MCF 10A (cell line): ENCODE measurements at places on chromosomes 7 and 10. TPM values are rescaled to one million over a fixed set of nuclear protein-coding genes. Genes with fewer than 3 reads are reported as not detected.
A peak's percentile ranks its signal among the peaks of the same experiment; 100 is the strongest.

Gene TLX1
- total RNA-seq: not detected in 2 replicates

Gene TRIM50
- not detected in 2 replicates for total RNA-seq

Gene SEMA3C
- 91.0 and 140 TPM in 2 replicates for total RNA-seq

Gene RBP3
- total RNA-seq: not detected in 2 replicates

Gene AKR1E2
- total RNA-seq: 0.29 TPM in 1 of 2 replicates, not detected in the other

Gene NAT16
- total RNA-seq: not detected in 2 replicates

Gene TECTB
- total RNA-seq: not detected in 2 replicates

GRCh38 chr7:150407588-150408392 is 28.7 kb downstream of the ZNF775 start:
- no peaks in the 10 kb centered on the region for H3K27me3 ChIP-seq
- H3K36me3 ChIP-seq: no peaks in the 10 kb centered on the region
- H3K27ac ChIP-seq: no peak overlapping the region
- no peak for DNase-seq

DNA sequence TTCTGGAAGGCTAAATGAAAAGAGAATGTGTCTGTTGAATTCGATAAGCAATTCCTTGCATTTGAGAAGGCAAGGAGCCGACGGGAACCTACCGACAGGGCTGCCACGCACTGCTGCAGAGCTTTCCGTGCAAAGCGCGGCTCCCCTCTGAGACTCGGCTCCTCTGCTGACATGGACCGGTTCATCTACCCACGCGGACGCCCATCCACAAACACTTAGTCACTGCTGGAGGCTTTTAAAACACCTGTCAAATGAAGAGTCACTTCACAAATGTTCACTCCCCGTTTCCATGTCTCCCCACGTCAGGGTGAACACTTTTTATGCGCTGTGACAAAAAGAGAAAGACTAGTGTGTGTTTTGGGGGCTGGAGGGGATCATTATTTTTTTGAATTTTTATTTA is 32.0 kb downstream of the AMZ1 start:
- no peak for DNase-seq
- peaks cover 43% of the 10 kb centered on the region for H3K36me3 ChIP-seq
- H3K27ac ChIP-seq: no peak overlapping the region
- no peaks in the 10 kb centered on the region for H3K27me3 ChIP-seq
- H3K4me3 ChIP-seq: no peak overlapping the region

DNA sequence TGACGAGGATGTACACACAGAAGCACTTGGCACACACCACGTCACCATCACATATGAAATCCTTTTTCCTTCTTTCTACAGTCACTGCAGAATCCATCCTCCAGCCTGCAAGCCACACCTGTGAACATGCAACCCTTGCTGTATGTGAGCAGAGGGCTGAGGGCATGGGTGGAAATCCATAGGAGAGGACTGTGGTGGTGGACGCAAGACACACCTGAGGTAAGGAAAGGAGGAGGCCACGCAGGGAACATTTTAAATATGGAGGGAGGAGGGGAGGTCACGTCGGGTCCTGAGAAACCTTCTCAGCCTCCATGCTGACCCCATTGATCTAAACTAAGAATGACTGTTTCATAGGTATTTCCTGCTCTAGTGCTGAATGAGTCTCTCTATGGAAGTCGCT is 28.6 kb downstream of the ADARB2 start:
- no peak for DNase-seq
- H3K36me3 ChIP-seq: peaks cover 10% of the 10 kb centered on the region
- peaks cover 5% of the 10 kb centered on the region for H3K4me1 ChIP-seq
- no peak overlapping the region for H3K27ac ChIP-seq
- no peak overlapping the region for H3K4me3 ChIP-seq

DNA sequence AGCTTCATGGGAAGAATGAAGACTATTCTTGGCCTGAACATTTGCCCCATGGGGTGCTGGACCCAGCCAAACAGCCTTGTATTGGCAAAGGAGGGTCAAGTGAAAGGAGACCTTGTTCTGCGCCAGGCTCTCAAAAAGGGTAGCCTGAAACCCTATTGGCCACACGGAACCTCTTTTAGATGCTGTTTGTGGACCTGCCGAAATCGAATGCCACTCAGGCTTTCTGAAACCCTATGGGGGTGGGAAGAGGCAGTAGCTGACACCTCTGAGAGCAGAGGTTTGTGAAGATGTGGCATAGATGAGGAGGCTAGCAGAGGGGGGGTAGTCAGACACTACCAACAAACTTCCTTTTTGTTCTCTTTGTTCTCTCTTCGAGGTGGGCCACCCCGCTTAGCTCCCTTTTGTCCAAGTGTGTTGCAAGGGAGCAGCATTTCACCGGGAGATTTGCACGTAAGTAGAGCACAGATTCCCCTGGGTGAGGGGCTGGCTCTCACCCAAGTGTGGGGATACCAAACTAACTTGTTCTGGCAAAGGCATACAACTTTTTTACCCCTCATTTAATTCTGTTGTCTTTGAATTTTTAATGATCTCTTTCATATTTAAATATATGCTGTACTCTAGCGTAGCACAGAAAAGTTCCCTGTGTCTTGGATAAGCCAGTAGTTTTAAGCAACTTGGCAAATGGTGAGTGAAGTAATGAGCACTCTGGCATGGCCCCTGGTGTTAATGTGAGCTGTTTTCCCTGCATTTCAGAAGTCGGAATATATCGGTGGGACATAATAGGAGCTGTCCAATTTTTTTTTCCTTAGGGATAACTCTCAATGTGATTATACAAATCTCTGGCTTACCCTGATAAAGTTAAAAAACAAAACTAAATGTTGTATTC is 107.7 kb downstream of the SEPTIN7 start:
- no peak for DNase-seq
- H3K4me3 ChIP-seq: no peak overlapping the region
- no peak overlapping the region for H3K27ac ChIP-seq
- no peaks in the 10 kb centered on the region for H3K27me3 ChIP-seq

GRCh38 chr10:59589796-59590195 is 119.9 kb downstream of the SLC16A9 start:
- no peaks in the 10 kb centered on the region for H3K27me3 ChIP-seq
- H3K4me1 ChIP-seq: peaks cover 5% of the 10 kb centered on the region
- no peak overlapping the region for H3K27ac ChIP-seq
- DNase-seq: no peak

- peak; percentile 32 for DNase-seq
- H3K4me3 ChIP-seq: peak within 1 kb of the TSS; percentile 79
- peaks cover 46% of the 10 kb centered on the region for H3K27me3 ChIP-seq
- H3K36me3 ChIP-seq: peaks cover 7% of the 10 kb centered on the region
These were observed at the start of gene PLPP4 for GRCh38 chr10:120456626-120457430. Gene PLPP4 (plus strand): TSS chr10:120457227. CDS start chr10:120457306, 79 bp downstream.

DNA sequence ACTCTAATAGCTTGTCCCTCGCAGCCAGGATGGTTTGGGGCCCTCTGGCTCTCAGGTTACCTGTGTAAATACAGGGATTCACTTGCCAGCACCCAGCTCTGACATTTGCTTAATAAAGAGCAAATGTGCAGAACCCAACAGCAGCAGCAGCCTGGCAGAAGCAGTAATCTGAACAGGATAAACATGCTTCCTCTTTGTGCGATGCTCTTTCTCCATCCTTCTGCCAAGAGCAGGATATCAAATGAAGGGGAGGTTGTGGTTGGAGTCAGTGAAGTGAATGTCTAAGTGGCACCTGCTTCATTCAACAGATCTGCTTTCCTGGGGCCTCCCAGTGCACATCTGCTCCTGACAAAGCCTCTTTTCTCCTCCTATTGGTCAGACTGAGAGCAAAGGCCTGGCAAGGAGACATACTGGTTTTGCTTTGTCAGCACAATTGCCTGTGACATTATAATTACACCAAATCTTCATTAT is 130.3 kb downstream of the NRF1 start:
- DNase-seq: no peak
- H3K36me3 ChIP-seq: peaks cover 23% of the 10 kb centered on the region
- H3K27ac ChIP-seq: no peak overlapping the region
- H3K4me1 ChIP-seq: no peaks in the 10 kb centered on the region
- no peaks in the 10 kb centered on the region for H3K27me3 ChIP-seq
- no peak overlapping the region for H3K4me3 ChIP-seq

GRCh38 chr7:47941136-47941844 is 7.0 kb downstream of the PKD1L1 start:
- no peaks in the 10 kb centered on the region for H3K27me3 ChIP-seq
- H3K4me3 ChIP-seq: no peak overlapping the region
- peak; percentile 75 for DNase-seq
- H3K36me3 ChIP-seq: no peaks in the 10 kb centered on the region

GRCh38 chr7:46080595-46081159 is 159.6 kb upstream of the IGFBP3 start:
- no peak overlapping the region for H3K27ac ChIP-seq
- no peaks in the 10 kb centered on the region for H3K27me3 ChIP-seq
- H3K4me3 ChIP-seq: no peak overlapping the region
- H3K36me3 ChIP-seq: no peaks in the 10 kb centered on the region
- DNase-seq: peak; percentile 34
- H3K4me1 ChIP-seq: peaks cover 12% of the 10 kb centered on the region

DNA sequence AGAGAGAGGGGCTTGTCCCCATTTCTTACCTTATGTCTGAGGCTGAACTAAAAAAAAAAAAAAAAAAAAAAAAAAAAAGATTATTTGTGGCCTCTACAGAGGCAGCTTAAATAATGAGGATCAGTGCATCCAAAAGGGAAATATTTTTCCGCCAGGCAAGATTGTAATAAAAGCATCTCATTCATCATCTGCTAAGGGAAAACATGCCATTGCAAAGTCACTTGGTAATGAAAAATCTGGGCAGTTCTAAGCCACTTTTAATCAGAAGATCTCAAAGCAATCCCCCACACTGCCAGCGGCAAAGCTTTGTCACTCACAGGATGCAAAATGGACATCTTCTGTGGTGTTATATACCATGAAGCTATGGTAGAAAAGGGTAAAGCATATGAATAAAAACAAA is 3.8 kb downstream of the FAM107B start:
- no peak overlapping the region for H3K27ac ChIP-seq
- peaks cover 7% of the 10 kb centered on the region for H3K36me3 ChIP-seq
- DNase-seq: no peak
- no peak overlapping the region for H3K4me3 ChIP-seq

DNA sequence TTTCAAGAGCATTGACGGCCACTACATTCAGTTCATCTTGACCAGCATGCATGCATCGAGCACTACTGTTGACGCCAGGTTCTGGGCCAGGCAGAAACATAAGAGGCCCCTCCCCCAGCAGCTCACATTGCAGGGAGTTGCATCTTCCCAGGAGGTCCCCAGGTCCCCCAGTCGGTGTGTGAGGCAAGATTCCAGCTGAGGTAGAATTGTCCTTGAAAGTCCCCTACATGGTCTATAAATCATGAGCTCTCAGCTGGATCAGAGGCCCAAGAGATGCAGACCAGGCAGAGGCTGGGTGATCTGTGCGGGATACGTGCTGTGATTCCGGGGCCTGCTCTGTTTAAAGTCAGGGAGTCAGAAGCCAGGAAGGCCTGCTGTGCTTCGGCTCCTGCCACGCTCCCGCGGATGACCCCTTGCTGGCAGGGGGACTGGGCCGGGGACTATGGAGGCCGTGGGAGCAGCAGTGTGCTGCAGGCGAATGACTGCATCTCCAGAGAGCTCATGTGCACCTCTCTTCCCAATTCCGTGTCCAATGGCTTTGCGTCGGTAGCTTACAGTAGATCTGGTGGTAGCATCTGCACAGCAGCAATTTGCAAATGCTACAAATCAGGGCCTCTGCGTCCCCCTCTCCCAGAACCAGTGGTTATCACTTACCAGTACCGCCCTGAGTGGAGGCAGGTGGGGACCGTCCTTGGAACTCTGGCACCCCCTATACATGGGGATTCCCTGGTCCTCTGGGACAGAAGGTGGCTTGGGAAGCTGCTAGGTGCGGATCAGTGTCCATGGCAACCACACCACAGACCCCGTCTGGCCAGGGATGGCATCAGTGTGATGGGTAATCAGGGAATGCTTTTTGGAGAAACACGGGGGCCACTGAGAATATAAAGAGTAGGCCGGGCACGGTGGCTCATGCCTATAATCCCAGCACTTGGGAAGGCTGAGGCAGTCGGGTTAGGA is 93.6 kb downstream of the RGS10 start:
- H3K4me1 ChIP-seq: peaks cover 11% of the 10 kb centered on the region
- H3K27me3 ChIP-seq: no peaks in the 10 kb centered on the region
- no peaks in the 10 kb centered on the region for H3K36me3 ChIP-seq
- H3K27ac ChIP-seq: peak overlapping the region; percentile 78
- H3K4me3 ChIP-seq: no peak overlapping the region

DNA sequence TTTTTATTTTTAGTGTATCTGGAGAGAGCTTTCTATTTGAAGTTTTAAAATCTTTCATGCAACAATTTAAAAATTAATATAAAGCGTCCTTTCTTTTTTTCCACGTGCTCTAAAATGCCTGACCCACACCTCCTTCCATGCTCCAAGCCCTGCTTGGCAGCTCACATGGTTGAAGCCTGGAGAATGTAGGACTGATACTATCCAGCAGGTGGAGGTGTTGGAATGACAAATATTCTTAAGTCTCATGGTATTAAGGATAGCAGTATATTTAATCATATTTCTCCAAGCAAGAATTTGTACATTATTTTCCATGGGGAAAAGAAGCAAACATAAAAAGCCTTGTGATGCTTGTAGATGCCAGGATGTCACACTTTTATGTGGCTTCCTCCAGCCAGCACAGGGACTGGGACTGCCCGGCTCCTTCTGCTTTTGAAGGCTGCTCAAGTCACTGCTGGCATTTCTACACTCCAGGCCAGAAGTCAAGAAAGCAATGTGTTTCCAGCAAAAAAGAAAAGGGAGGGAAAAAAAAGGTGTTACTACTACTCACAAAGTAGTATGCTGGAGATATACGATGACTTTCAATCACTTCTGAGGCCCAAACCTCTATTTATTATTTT is 49.7 kb downstream of the BZW2 start:
- H3K4me3 ChIP-seq: no peak overlapping the region
- H3K27ac ChIP-seq: no peak overlapping the region
- H3K4me1 ChIP-seq: no peaks in the 10 kb centered on the region

GRCh38 chr7:25617214-25617613 is 388.9 kb upstream of the NPVF start:
- no peak for DNase-seq
- H3K27ac ChIP-seq: no peak overlapping the region
- H3K4me1 ChIP-seq: no peaks in the 10 kb centered on the region
- H3K4me3 ChIP-seq: no peak overlapping the region
- peaks cover 66% of the 10 kb centered on the region for H3K27me3 ChIP-seq

GRCh38 chr10:86644152-86644793 is 10.1 kb upstream of the OPN4 start:
- peaks cover 31% of the 10 kb centered on the region for H3K4me1 ChIP-seq
- DNase-seq: no peak
- H3K4me3 ChIP-seq: no peak overlapping the region
- H3K36me3 ChIP-seq: no peaks in the 10 kb centered on the region
- no peak overlapping the region for H3K27ac ChIP-seq

- no peak overlapping the region for H3K4me3 ChIP-seq
- H3K36me3 ChIP-seq: peaks cover 46% of the 10 kb centered on the region
- no peak overlapping the region for H3K27ac ChIP-seq
- DNase-seq: no peak
These were observed 20.0 kb downstream of the ZNF786 start for GRCh38 chr7:149070372-149071125.

GRCh38 chr7:36400606-36401005 is 10.9 kb downstream of the ANLN start:
- H3K27me3 ChIP-seq: no peaks in the 10 kb centered on the region
- H3K4me1 ChIP-seq: peaks cover 59% of the 10 kb centered on the region
- peak overlapping the region; percentile 74 for H3K27ac ChIP-seq
- no peak for DNase-seq

GRCh38 chr7:12244129-12244528 is 33.0 kb downstream of the TMEM106B start:
- no peaks in the 10 kb centered on the region for H3K27me3 ChIP-seq
- H3K4me1 ChIP-seq: no peaks in the 10 kb centered on the region
- no peak overlapping the region for H3K4me3 ChIP-seq
- DNase-seq: peak; percentile 47

GRCh38 chr10:33950206-33950605 is 615.7 kb upstream of the NRP1 start:
- H3K4me3 ChIP-seq: no peak overlapping the region
- no peaks in the 10 kb centered on the region for H3K36me3 ChIP-seq
- H3K27me3 ChIP-seq: no peaks in the 10 kb centered on the region
- H3K27ac ChIP-seq: no peak overlapping the region
- no peak for DNase-seq
